Right forelimb (tissue), 1 donor: ENCODE measurements at places on chromosomes 1 and 21.

GRCh38 chr1:109193653-109194590 is 19.8 kb upstream of the SARS1 start:
- no peak for DNase-seq

DNA sequence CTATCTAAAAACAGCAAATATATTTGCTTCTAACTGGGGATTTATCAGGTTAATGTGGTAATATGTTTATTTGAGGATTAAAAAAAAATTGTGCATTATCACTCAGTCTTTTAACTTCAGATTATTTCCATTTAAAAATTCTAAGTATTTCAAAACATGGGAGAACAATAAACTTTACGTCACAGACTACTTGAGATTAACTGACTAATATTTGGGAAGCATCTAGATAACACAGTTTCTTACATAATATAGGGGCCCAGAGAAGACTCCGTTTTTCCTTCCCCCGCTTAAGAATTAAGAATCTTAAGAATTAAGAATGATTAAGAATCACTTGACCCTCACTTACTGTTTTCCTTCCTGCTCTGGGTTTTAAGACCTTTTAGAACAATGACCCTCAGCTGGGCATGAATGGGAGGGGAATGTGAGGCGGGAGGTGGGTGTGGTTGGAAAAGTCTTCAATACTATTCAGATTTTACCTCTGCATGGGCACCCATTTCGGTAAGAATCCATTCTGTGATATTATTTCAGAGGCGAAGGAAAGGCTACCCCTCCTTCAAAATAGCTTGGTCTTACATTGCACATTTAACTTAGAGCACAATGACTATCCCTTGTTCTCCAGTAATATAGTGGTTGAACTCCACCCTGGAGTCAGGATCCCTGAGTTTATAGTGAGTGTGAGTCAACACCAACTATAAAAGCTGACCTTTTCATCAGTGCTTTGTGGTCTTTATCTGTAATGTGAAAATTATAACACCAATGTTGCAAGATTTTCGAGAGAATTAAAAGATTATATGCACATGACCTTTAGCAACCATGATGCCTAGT is 821.3 kb downstream of the USP25 start:
- DNase-seq: no peak

DNA sequence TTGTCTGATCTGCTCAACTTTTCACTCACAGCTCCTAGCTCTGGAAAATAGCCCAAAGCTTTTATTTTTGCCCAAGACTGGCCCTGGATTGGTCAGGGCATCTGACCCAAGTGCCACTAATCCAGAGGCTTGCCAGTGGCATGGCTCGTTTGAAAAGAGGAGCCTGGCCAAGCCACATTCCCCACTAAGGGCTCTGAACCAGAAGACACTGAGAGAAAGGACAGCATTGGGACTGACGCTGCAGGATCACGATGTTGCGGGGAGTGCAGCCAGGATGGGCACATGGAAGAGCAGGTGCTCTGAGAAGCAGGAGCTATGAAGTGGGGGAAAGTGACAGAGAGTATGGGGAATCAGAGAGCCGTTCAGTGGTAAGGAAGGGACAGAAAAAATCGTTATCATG is 44.9 kb upstream of the TSPAN2 start:
- no peak for DNase-seq

DNA sequence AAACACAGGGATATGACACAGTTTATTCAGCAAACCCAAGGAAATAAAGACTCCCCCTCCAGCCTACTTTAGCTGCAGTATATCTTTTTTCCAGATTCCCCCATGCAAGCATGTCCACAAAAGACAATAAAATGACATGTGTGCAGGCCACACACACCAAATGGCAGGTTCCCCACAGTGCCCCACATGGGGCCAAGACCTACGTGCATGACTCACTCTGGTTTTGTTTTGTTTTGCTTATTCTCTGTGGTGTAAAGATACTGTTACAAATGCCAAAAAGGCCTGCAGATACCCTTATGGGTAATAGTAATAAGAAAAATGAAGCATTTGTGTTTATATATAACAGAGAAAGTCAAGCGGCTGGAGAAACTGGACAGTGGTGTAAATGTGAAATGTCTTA is 71.6 kb downstream of the RD3 start:
- no peak for DNase-seq

GRCh38 chr1:17177651-17178050 is 27.3 kb upstream of the PADI1 start:
- DNase-seq: no peak

DNA sequence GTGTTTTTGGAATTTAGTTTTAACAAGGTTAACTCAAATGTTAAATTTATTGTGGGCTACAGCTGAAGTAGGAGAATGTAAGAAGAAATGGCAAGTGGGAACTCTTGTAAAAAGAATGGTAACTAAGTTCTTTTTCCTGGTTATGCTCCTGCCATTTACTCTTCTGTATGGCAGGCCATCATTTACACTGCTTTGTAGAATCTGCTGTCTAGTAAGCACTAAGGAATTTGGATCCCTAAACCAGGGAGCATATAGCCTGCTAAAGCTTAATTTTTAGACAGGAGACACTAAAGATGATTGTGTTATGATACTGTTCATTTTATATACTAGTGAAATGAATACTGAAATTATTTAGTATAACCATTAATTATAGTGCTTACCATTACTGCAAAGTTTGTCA is 85.3 kb downstream of the CAMTA1 start:
- DNase-seq: no peak

- peak; percentile 22 for DNase-seq
These were observed 56.7 kb downstream of the SLC37A1 start for GRCh38 chr21:42570362-42570761.

- no peak for DNase-seq
These were observed 22.8 kb downstream of the INSL5 start for GRCh38 chr1:66778266-66778665.

GRCh38 chr1:52444463-52444862 is 40.1 kb downstream of the PRPF38A start:
- DNase-seq: no peak

- DNase-seq: no peak
These were observed 12.2 kb downstream of the FCRLB start for GRCh38 chr1:161733526-161733925.

GRCh38 chr1:54965624-54966340 is 14.6 kb upstream of the TMEM61 start:
- DNase-seq: no peak

GRCh38 chr1:244435562-244436205 is 16.0 kb downstream of the ADSS2 start:
- no peak for DNase-seq

DNA sequence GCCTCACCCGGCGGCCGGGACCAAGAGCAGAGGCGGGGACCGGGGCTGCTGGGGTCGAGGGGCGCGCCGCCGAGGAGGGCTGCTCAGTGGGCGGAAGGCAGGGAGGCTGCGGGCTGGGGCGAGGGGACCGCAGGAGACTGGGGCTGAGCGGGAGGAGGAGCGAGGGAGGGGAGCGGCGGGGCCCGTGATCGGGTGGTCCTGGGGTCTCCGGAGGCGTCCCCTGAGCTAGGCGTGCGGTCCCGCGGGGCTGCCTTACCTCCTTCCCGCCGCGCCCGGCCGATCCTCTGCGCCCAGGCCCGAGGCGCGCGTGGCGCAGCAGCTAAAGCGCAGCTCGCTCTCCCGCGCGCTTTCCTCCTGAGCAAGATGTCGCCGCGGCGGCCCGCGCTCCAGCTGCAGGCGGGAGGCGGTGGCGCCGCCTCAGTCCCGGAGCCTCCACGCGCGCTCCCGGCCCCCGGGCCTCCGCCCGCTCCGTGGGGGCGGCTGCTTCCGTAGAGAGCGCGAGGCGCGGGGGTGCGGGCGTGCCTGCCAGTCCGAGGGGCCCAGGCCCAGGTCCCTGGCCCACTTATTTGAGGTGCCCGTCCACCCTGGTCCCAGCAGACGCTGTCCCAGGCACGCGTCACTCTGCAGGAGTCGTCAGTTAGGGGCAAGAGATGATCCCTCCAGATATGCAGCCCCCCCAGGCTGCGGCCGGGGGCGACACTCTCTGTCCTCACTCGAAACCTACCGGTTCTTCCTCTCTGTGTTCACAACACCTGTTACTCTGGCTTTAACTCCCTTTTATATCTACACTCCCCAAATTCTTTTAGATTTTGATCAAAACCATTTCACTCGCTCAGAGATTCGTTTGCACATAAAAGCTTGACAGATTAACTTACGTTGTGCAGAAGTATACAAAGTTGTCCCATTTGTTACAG is at the start of gene CCSAP:
CCSAP (minus strand) TSS at position 392 of the 914 bp plus-strand sequence. CDS start 582 bp downstream, outside the sequence.
- peak; percentile 72 for DNase-seq
